Stimulated activated CD8-positive, alpha-beta memory T cell treated with anti-CD3 and anti-CD28 coated beads, Interleukin-2, amount 100 ng/mL, for 1 hour (primary cell): ENCODE measurements at places on chromosomes 2 and 18.

DNA sequence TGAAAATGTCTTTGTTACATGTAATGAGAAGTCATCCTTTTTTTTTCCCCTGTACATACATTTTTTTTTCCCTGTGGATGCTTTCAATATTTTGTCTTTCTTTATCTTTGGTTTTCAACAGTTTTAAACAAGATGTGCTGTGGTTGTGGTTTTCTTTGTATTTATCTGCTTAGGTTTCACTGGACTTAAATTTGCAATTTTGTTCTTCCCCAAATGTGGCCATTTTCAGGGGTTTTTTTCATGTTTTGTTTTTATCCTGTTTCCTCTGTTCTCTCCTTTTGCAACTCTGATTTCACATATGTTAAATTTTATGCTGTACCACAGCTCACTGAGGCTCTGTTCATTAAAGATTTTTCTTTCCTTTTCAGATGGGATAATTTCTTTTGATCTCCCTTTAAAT is 41.7 kb downstream of the GALNT1 start:
- DNase-seq: no peak

DNA sequence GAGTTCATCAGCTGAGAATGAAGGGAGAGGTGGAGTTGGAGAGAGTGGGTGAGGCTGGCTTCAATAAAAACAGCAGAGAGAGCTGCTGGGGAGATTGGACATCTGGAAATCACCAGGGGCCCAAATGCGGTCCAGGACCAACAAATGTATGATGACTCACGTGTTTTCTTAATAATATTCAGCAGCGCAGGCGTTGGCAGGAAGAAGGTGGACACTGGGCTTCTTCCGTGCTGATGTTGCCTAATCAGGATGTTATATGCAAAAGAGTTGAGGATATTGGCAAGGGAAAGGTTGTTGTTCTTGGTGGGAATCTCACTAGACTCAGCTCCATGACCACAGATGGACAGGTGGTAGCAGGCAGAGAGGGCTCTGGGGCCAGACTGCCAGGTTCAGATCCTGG is 12.8 kb upstream of the PLA2R1 start:
- DNase-seq: no peak

- DNase-seq: no peak
Observed at GRCh38 chr2:48717846-48718245, 37.7 kb downstream of the LHCGR start.

DNA sequence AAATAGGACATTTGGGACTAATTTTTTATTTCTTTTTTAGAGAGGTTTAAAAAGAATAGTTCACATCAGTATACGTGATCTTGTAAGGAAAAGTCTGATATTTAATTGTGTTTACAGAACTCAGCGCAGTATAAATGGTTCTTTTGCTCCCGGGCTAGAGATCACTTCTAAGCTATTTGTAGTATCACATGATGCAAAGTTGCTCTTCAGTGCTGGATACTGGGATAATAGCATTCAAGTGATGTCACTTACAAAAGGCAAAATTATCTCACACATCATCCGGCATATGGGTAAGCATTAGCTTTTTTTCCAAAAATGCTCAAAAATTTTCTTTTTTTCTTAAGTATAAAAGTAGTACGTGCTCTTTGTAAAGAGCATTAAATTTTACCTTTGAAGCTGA is 37.4 kb upstream of the CYP20A1 start:
- no peak for DNase-seq

DNA sequence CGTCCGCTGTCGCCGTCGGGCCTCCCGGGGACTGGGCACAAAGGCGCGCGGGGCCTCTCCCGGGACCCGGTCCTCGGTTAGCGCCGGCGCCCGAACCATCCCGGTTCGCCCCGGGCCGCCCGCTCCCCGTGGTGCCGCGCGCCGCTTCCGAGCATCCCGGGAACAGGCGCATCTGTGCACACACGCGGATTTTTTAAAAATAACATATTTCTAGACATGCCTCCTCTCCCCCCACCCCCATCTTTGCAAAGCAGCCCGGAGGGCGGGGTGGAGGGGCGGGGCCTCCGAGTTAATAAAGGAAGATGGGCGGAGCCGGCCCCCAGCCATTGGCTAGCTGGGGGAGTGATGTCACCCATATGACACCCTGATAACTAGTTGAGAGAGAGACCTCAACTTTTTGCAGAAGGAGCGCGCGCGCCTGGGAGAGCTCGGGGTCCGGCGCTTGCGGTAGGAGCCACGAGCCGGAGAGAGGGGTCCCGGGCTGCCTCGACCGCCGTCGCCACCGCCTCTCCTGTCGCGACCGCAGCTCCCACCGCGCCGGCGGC is at the start of gene SOX11:
SOX11 (plus strand) TSS at position 400 of the 545 bp plus-strand sequence. CDS start 338 bp downstream, outside the sequence.
- no peak for DNase-seq

DNA sequence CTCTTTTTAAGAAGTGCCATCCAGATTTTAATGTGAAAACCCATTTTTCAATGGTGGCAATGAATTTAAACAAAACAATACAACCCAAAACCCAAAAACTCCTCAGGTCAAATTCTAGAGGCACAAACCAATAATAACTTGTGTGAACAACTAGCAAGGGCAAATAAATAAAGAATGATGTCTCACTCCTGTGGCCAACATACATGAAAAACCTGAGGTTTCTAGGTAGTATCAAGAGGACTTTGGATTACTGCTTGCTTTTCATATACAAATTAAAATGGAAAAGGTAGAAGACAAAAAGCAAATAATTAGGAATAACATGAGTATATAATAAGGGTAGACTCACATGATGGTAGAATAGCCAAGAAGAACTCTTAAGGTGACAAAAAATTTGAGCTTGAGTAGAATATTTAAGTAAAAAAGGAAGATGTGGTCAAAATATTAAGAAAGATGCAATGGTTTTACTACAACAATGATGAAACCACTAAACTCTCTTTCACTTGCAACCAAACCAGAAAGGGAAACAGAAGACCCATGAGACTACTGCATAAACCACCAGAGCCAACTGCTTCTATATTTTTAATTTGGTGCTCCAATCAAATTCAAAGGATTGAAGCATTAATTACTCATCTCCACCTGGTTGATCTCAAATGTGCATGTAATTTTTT is 53.5 kb downstream of the DARS1 start:
- DNase-seq: no peak

GRCh38 chr18:30652387-30652786 is 390.2 kb downstream of the DSC3 start:
- no peak for DNase-seq

GRCh38 chr18:35905436-35905835 is 67.0 kb upstream of the RMP24 start:
- DNase-seq: no peak
